ENCODE measurements at places on chromosomes 13 and 19. TPM values are rescaled to one million over a fixed set of nuclear protein-coding genes. Genes with fewer than 3 reads are reported as not detected.
A peak's percentile ranks its signal among the peaks of the same experiment; 100 is the strongest.

DNA sequence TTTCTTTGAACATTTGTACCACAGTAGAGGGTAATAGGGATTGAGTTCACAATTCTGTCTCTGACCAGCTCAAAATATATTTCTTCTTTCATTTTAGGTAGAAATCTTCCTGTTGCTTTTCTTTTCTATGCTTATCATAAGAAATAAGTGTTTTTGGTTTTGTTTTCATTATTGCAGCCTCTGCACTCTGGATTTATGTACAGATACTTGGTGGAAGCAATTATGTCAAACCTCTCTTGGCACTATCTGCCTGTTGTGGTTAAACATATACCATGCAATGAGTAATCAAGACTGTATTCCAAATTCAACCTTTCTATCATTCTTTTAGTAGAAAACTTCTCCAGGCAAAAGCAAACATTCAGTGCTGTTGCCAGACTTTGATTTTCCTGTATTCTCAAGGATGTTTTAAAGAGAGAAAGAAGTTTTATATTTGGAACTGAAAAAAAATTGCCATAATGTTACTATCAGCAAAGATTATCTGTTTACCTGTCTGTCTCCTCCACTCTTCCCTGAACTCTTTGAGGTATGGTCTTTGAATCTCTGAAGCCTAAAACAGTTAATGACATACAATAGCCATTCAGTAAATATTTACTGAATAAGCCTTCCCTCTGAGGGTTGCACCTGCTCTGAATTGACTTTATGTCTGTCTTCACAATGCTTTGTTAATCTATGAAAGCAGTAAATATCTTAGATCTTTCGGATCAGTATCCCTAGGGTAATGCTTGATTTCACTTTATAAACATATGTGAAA, 612.5 kb upstream of the PRR20A start:
- H3K27ac ChIP-seq, result no peak overlapping the region
- no peaks in the 10 kb centered on the region for H3K4me1 ChIP-seq
- no peaks in the 10 kb centered on the region for H3K36me3 ChIP-seq
- DNase-seq, result no peak
- H3K27me3 ChIP-seq, result no peaks in the 10 kb centered on the region

DNA sequence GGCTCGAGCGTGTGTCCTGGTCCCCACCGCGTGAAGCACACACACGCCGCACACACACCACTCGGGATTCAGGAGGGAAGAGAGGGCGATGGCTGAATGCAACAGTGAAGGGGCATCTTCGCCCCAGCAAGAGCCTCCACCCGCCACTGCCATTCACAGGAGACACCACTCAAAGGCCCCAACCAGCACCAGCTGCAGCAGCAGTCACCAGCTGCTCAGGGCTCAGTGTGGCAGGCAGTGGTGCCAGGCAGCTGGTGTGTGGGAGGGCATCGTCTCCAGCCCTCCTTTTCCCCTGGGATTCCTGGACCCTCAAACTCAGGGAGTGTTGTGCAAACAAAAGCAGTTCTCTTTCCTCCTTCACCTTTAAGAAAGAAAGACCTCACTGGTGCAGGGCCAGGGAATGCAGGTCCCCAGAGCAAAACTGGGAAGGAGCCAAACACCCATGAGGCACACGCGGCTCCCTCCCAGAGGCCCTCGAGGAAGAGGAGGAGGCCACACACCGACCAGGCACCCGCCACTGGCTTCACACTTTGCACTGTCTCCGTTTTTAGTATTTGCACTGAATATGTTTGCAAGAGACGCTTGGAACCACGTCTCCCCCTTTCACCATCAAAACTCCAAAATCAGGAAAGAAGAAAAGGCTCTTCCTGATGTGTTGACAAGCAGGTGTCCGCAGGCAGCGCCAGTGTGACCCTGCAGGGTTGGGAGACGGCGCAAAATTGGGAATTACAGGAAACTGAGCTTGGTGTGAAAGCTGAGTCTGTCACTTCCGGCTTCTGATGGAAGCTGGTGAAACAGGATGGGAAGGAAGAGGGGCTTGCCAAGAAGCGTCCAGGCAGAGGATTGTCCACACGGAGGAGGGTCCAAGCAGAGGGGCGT, 26.4 kb upstream of the F7 start:
- no peaks in the 10 kb centered on the region for H3K36me3 ChIP-seq
- DNase-seq, result no peak
- H3K4me3 ChIP-seq, result no peak overlapping the region

DNA sequence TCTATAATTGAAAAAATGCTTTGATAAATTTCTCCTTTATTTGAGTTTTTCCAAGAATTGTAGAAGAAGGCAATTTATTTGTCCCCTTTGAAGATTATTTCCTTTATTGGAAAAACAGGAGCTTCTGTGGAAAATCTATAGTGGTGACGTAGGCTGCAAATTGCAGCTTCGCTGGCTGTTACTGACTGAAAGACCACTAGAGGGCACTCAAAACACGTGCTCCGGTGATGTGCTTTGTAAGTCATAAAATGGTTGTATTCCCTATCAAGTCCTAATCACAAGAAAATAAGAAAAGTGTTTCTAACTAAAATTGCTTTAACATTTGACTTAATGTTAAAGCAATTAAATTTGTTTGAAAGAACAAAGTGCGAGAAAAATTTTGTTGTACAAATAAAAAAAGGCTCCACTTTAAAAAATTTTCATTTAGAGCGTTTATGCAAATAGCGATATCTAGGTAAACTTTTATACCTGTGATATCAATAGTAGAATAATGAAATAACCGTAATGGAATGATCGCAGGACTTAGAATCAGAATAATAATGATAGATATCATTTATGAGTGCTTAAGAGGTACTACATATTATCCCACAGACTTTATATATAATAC, 638.2 kb upstream of the SPRY2 start:
- peak; percentile 67 for DNase-seq
- H3K4me1 ChIP-seq, result no peaks in the 10 kb centered on the region
- no peak overlapping the region for H3K27ac ChIP-seq
- H3K27me3 ChIP-seq, result no peaks in the 10 kb centered on the region
- no peak overlapping the region for H3K4me3 ChIP-seq
- H3K36me3 ChIP-seq, result no peaks in the 10 kb centered on the region

GRCh38 chr19:18057557-18057956, 29.2 kb downstream of the IL12RB1 start:
- DNase-seq, result no peak
- H3K36me3 ChIP-seq, result no peaks in the 10 kb centered on the region
- H3K27ac ChIP-seq, result no peak overlapping the region
- H3K27me3 ChIP-seq, result no peaks in the 10 kb centered on the region

The POLR1D gene
- total RNA-seq, result 97.2 TPM

- H3K27ac ChIP-seq, result no peak overlapping the region
- DNase-seq, result peak; percentile 57
- no peak overlapping the region for H3K4me3 ChIP-seq
- no peaks in the 10 kb centered on the region for H3K4me1 ChIP-seq
- H3K27me3 ChIP-seq, result peaks cover 52% of the 10 kb centered on the region
Measured at GRCh38 chr19:55447421-55448174, 4.5 kb upstream of the SHISA7 start.

- no peak overlapping the region for H3K4me3 ChIP-seq
- DNase-seq, result no peak
- no peaks in the 10 kb centered on the region for H3K27me3 ChIP-seq
- H3K4me1 ChIP-seq, result no peaks in the 10 kb centered on the region
Measured at GRCh38 chr13:81551036-81551435, 1210.1 kb upstream of the SPRY2 start.

- peak overlapping the region; percentile 34 for H3K27ac ChIP-seq
- H3K27me3 ChIP-seq, result no peaks in the 10 kb centered on the region
- peaks cover 11% of the 10 kb centered on the region for H3K4me1 ChIP-seq
- peak overlapping the region; percentile 93 for H3K4me3 ChIP-seq
Measured at GRCh38 chr19:2455851-2456570, 748 bp downstream of the LMNB2 start.

DNA sequence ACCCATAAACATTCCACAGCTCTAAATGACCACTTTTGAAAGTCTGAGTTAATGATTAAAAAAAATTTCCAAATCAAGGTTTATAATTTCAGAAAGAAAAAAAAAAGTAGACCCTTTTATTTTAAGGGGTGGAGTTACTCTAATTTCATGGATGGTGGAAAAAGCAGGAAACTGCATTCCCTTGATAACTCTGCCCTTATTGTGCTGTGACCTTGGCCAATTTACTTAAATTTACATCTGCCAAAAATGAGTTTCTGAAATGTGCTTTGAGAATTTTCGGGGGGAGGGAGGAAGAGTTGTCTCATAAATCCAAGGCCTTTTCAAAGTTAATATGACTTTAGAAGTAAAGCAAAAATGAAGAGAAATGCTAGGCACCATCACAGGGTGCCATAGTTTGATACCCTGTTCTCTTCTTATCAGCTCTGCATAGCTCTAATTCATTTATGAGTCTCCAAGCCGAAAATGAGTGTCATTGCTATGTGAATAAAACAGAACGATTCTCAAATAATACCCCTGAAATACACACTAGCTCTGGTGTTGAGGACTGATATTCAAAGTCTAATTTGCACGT, 367.0 kb downstream of the DACH1 start:
- no peak overlapping the region for H3K4me3 ChIP-seq
- no peak for DNase-seq
- no peaks in the 10 kb centered on the region for H3K27me3 ChIP-seq
- H3K4me1 ChIP-seq, result no peaks in the 10 kb centered on the region

- H3K36me3 ChIP-seq, result no peaks in the 10 kb centered on the region
- no peak overlapping the region for H3K27ac ChIP-seq
- no peaks in the 10 kb centered on the region for H3K27me3 ChIP-seq
- DNase-seq, result no peak
Measured at GRCh38 chr19:29836409-29836825, 24.6 kb downstream of the CCNE1 start.

DNA sequence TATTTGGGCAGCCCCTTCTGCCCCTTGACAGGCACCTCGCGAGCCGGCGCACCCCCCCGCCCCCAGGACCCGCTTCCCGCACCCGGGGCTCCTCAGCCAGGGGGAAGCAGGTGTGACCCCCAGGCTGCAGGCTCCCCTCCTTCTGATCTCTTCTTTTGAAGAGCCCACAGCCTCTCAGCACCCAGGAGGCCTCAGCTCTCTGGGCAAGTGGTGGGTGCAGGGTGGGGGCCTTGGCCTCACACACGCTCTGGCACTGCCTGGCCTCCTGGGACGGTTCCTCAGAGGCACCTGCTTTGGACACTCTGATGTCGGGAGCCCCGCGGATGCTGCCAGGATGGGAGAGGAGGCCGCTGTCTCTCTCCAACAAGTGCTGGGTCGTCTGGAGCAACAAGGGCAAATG, 1.5 kb upstream of the C13orf46 start:
- H3K27ac ChIP-seq, result no peak overlapping the region
- H3K4me1 ChIP-seq, result peaks cover 25% of the 10 kb centered on the region
- H3K36me3 ChIP-seq, result no peaks in the 10 kb centered on the region
- DNase-seq, result no peak

DNA sequence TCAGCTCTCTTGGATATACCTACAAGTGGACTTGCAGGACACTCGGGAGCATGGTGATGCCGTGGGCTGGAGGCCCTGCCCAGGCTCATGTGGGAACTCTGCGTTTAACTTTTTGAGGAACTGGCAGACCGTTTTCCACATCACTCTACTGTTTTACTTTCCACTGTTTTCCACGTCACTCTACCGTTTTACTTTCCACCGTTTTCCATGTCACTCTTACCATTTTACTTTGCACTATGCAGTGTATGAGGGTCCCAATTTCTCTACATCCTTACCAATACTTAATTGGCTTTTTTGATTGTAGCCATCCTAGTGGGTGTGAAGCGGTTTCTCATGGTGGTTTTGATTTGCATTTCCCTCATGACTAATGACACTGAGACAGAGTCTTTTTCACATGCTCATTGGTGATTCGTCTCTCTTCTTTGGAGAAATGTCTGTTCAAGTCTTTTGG, 40.5 kb downstream of the GATAD2A start:
- H3K4me1 ChIP-seq, result peaks cover 17% of the 10 kb centered on the region
- H3K27ac ChIP-seq, result no peak overlapping the region
- no peak overlapping the region for H3K4me3 ChIP-seq
- no peaks in the 10 kb centered on the region for H3K27me3 ChIP-seq
- H3K36me3 ChIP-seq, result no peaks in the 10 kb centered on the region

DNA sequence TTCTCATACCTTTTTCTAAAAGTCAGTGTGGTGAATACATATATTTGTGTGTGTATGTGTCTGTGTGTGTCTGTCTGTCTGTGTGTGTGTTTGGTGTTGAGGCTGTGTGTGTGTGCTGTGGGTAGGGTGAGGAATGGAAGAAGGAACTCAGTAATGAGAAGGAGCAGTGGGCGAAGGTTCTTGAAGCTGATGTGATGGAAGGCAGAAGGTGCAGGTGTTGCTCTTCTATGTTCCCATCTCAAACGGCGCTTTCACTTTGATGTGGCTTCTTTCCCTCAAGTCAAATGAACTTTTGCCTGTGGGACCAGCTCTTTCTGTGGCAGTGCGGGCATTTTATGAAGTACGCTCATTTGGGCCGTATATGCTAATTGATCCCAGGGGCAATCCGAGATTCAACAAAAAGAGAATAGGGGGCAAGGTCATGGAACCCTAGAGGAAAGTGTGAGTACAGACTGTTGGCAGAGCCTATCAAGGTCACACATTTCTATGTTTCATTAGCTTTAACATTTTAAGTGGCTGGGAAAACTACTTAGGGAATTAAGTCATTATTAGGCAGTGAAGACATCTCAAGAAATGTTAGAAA, 15.2 kb downstream of the BIVM start:
- DNase-seq, result no peak
- no peaks in the 10 kb centered on the region for H3K36me3 ChIP-seq
- no peak overlapping the region for H3K27ac ChIP-seq
- H3K27me3 ChIP-seq, result no peaks in the 10 kb centered on the region
- H3K4me3 ChIP-seq, result no peak overlapping the region
- no peaks in the 10 kb centered on the region for H3K4me1 ChIP-seq

DNA sequence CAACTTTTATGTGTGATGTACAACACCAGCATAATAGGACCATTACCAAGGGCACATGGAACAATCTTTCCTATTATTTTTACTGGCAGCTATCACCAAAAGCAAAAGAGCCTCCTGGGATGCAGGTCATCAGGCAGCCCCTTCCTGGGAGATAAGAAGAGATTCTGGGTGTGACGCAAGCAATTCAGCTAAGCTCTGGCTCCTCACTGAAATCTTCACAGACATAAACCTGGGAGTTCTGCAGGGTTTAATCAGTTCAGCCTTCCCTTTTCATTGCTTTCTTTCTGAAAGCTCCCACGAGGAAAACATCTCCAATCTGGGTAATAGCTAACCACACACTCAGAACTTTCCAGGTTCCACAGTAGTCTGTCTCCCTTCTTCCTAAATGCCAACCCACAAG, 341.1 kb downstream of the ENOX1 start:
- H3K4me3 ChIP-seq, result no peak overlapping the region
- no peaks in the 10 kb centered on the region for H3K4me1 ChIP-seq
- no peaks in the 10 kb centered on the region for H3K27me3 ChIP-seq
- DNase-seq, result no peak
- H3K27ac ChIP-seq, result no peak overlapping the region

GRCh38 chr13:100115693-100116254, 26.9 kb downstream of the PCCA start:
- H3K4me3 ChIP-seq, result no peak overlapping the region
- DNase-seq, result no peak
- H3K27me3 ChIP-seq, result no peaks in the 10 kb centered on the region
- H3K36me3 ChIP-seq, result 0 out of 2 replicates have a peak, but pooled peaks cover 4% of the 10 kb centered on the region
- H3K4me1 ChIP-seq, result no peaks in the 10 kb centered on the region
- H3K27ac ChIP-seq, result no peak overlapping the region

GRCh38 chr13:40518481-40518882, 148.0 kb downstream of the FOXO1 start:
- DNase-seq, result no peak
- no peaks in the 10 kb centered on the region for H3K36me3 ChIP-seq
- no peak overlapping the region for H3K4me3 ChIP-seq
- no peak overlapping the region for H3K27ac ChIP-seq
- no peaks in the 10 kb centered on the region for H3K27me3 ChIP-seq

The MBD3L3 gene
- total RNA-seq, result not detected

The PRSS57 gene
- total RNA-seq, result not detected

The ZNF304 gene
- 8.1 TPM for total RNA-seq

- H3K4me1 ChIP-seq, result peaks cover 58% of the 10 kb centered on the region
- H3K36me3 ChIP-seq, result no peaks in the 10 kb centered on the region
- DNase-seq, result peak; percentile 73
- peak overlapping the region; percentile 74 for H3K27ac ChIP-seq
- H3K4me3 ChIP-seq, result no peak overlapping the region
Measured at GRCh38 chr13:75415694-75416093, 66.3 kb downstream of the TBC1D4 start.

The WIZ gene
- total RNA-seq, result 35.1 TPM
